ENCODE measurements at places on chromosomes 7 and 10. TPM values are rescaled to one million over a fixed set of nuclear protein-coding genes. Genes with fewer than 3 reads are reported as not detected.

Gene AHCYL2
- 14.5 TPM for total RNA-seq

- no peak for DNase-seq
These were observed 208.7 kb downstream of the DOCK4 start for GRCh38 chr7:111997546-111997945.

GRCh38 chr10:74543276-74543675 lies 283.1 kb upstream of the KAT6B start:
- DNase-seq: no peak

- DNase-seq: no peak
These were observed 145.7 kb downstream of the REEP3 start for GRCh38 chr10:63666836-63667383.

- DNase-seq: no peak
These were observed 28.9 kb downstream of the CPA1 start for GRCh38 chr7:130409067-130409711.

DNA sequence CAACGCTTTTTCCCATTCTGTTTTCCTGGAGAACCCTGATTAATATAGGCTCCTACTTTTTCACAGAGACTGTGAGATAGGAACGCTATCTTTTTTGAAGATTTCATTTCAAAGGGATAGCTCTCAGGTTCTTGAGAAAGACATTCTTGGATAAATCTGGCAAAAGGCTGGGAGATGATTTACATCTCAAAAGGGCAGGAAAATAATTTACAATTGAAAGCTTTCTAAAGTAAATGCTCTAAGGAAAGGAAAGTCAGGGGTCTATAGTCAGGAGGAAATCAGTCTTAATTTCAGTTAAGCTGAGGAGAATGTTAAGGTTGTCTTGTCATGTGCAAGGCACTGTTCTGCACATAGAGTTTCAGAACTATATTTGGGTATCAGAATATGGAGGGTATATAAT lies 278.8 kb downstream of the KIF20B start:
- DNase-seq: no peak

DNA sequence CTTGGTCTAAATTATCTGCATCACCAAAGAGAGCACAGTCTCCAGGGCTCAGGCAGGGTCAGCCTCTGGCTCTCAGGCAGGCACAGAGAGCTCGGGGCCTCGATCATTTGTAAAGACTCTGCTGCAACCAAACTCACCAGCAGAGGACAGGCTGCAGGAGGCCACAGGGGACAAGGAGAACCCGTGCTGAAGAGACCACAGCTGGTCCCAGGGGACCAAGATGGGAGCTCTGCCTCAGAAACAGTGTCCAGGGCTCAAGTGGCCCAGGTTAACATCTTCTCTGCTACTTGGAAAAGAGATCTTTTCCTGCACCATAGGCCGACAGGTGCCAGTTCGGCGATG lies 543.2 kb downstream of the PTPRN2 start:
- DNase-seq: no peak

- DNase-seq: no peak
These were observed 86.0 kb upstream of the DIP2C start for GRCh38 chr10:775245-776075.

DNA sequence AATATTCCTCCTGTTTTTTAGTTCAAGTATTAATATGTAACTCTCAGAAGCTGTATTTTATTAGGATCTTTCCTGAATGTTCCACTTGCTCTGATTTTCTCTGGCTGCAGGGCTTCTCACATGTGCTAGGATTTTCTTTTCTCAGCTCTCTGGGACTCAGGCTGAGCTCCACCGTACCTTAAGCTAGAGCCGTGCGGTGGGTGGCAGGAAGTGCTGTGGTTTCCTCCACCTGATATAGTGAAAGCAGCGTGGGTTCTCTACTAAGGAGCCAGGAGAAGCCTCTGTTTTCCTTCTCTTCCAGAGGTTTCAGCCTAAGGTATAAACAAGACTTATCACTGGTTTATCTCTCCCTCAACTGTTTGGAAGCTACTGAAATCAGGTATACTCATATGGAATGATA lies 433.6 kb downstream of the NRG3 start:
- DNase-seq: no peak

- DNase-seq: no peak
These were observed 11.6 kb downstream of the FAM204A start for GRCh38 chr10:118330295-118331076.

GRCh38 chr10:113086282-113086681 lies 136.2 kb downstream of the TCF7L2 start:
- DNase-seq: no peak

DNA sequence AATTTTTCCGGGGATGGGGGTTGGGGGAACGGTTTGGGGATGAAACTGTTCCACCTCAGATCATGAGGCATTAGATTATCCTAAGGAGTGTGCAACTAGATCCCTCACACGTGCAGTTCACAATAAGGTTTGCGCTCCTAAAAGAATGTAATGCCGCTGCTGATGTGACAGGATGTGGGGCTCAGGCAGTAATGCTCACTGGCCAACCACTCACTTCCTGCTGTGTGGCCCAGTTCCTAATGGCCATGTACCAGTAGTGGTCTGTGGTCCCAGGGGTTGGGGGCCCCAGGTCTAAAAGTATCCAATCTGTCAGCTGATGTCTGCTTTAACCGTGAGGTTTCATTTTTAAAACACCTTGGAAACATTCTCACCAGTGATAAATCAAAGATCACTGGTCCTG lies 2.2 kb downstream of the STN1 start:
- DNase-seq: peak; percentile 45
